ENCODE measurements at places on chromosomes 7 and 10.

GRCh38 chr7:14691034-14691433 is 211.5 kb downstream of the DGKB start:
- no peak for DNase-seq

- no peak for DNase-seq
Observed at GRCh38 chr7:98727146-98727709, 110.1 kb downstream of the NPTX2 start.

DNA sequence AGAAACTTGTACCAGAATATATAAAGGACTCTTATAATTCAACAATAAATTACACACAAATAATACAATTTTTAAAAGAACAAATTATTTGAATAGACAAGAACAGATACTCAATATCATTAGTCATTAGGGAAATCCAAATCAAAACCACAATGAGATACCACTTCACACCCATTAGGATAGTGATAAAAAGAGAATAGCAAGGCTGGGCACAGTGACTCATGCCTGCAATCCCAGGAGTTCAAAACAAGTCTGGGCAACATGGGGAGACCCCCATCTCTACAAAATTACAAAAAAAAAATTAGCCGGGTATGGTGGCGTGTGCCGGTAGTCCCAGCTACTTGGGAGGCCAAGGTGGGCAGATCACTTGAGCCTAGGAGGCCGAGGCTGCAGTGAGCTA is 52.2 kb upstream of the KCNIP2 start:
- DNase-seq = no peak

- DNase-seq = no peak
Observed at GRCh38 chr7:95690367-95690947, 81.9 kb upstream of the DYNC1I1 start.

GRCh38 chr10:3226960-3227744 is 54.6 kb upstream of the PITRM1 start:
- no peak for DNase-seq

- no peak for DNase-seq
Observed at GRCh38 chr10:70306181-70306705, 22.4 kb upstream of the NPFFR1 start.

GRCh38 chr7:99229234-99229633 is 21.3 kb upstream of the KPNA7 start:
- no peak for DNase-seq

- no peak for DNase-seq
Observed at GRCh38 chr10:51010977-51011376, 63.3 kb upstream of the PRKG1 start.
